Right atrium auricular region (tissue), 2 donors: ENCODE measurements at places on chromosomes 11 and 22. TPM values are rescaled to one million over a fixed set of nuclear protein-coding genes. Genes with fewer than 3 reads are reported as not detected.

BTBD18 gene
- total RNA-seq = not detected

APLNR gene
- total RNA-seq = 6.3 TPM

OR56A4 gene
- not detected for total RNA-seq

GRCh38 chr11:23543651-23544222 is 683.5 kb upstream of the CCDC179 start:
- no peaks in the 10 kb centered on the region for H3K27me3 ChIP-seq
- no peak overlapping the region for H3K27ac ChIP-seq
- DNase-seq = no peak
- H3K4me3 ChIP-seq = no peak overlapping the region
- H3K4me1 ChIP-seq = no peaks in the 10 kb centered on the region

DNA sequence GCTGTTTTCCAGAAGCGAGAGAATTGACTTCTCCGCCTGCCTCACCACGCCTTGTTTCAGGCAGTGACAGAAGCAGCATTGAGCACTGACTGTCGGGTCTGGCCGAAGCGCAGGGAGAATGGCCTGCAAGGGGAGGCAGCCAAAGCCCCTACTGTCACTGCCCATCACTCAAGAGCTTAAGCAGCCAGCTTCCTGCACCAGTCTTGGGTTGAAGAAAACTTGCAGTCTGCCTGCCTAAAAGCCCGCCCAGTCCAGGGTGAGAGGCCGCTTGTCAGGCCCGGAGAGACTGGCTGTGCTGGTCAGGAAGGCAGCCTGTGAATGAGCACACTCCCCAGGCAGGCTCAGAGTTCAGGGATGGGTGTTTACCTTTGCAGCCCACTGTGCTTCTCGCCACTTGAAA is 108.3 kb downstream of the PKNOX2 start:
- no peak for DNase-seq
- H3K27ac ChIP-seq = no peak overlapping the region
- no peak overlapping the region for H3K4me3 ChIP-seq

- peaks cover 51% of the 10 kb centered on the region for H3K36me3 ChIP-seq
- peaks cover 19% of the 10 kb centered on the region for H3K4me1 ChIP-seq
- no peak overlapping the region for H3K27ac ChIP-seq
- DNase-seq = no peak
Observed at GRCh38 chr11:33060271-33060670, 20.9 kb downstream of the TCP11L1 start.

GRCh38 chr11:132335311-132335710 is 964.9 kb downstream of the NTM start:
- no peaks in the 10 kb centered on the region for H3K27me3 ChIP-seq
- no peaks in the 10 kb centered on the region for H3K4me1 ChIP-seq
- no peaks in the 10 kb centered on the region for H3K36me3 ChIP-seq
- no peak overlapping the region for H3K27ac ChIP-seq
- DNase-seq = peak; percentile 36
